NCI-H345 (cell line): ENCODE measurements at places on chromosomes 1 and 21.

DNA sequence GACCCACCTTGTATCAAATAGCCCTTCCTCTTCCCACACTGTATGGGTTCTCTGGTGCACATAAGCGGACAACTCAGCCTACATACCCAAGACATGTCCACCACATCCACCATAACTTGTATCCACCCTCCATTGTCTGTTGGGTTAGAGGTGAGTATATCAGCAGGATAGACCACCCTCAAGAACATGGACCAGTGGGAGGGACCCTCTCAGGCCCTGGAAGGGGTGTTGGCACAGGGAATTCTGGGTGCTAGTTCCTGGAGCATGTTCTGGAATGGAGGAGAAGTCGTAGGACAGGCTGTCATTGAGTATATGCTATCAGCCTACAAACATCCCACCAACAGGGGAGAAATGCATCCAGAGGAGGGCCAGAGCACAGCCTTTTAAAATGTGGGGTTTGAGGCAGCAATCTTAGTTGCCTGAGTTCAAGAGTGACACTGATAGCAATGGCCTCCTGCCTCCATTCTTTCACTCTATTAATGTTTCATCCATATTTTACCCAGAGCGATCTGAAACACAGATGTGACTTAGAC, 7.5 kb downstream of the CD55 start:
- DNase-seq, result no peak

DNA sequence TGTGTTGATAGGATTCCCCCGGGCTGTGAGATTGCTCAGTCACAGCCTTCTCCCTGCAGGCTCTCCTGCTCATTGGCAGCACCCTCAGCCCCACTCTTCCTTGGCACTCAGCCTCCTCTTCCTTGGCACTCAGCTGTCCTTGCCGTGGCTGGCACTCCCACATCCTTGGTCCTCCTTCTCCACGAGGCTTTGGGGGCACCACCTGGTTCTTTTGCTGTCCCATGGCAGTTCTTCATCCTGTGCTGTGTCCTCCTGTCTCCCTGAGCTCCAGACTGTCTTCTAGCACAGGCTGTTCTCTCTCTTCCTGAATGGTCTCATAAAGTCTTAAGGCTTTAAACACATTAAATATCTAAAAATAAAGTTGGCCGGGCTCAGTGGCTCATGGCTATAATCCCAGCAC, 27.0 kb downstream of the PKNOX1 start:
- no peak for DNase-seq

- no peak for DNase-seq
These were observed 21.8 kb downstream of the CAPN9 start for GRCh38 chr1:230768903-230769570.

DNA sequence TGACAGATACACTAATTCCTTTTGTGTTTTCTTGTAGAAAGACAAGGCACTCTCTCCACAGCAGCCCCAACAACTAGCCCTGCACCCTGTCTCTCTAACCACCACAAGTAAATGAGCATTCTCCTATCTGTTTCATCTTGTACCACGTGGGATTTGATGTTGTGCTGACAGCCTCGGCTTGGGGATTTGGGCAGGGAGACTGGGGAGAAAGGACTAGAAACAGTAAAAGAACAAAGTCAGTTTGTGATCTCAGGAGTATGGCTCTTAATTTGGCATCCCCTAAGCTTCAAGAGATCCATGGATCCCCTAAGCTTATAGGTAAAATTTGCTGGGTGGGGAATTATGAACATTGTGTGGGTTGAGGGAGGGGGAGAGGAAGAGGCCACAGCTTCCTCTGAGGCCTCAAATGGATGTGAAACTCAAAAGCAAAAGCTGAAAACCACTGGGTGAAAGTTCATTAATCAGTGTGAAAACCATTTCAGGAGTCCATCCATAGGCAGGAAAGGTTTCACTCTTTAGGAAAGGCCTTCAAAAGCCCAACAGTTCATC, 3.1 kb downstream of the C1orf162 start:
- no peak for DNase-seq

GRCh38 chr21:44420416-44421205, 34.7 kb upstream of the LRRC3 start:
- DNase-seq, result no peak

- DNase-seq, result peak; percentile 52
These were observed 152.7 kb downstream of the CASZ1 start for GRCh38 chr1:10643607-10644306.

DNA sequence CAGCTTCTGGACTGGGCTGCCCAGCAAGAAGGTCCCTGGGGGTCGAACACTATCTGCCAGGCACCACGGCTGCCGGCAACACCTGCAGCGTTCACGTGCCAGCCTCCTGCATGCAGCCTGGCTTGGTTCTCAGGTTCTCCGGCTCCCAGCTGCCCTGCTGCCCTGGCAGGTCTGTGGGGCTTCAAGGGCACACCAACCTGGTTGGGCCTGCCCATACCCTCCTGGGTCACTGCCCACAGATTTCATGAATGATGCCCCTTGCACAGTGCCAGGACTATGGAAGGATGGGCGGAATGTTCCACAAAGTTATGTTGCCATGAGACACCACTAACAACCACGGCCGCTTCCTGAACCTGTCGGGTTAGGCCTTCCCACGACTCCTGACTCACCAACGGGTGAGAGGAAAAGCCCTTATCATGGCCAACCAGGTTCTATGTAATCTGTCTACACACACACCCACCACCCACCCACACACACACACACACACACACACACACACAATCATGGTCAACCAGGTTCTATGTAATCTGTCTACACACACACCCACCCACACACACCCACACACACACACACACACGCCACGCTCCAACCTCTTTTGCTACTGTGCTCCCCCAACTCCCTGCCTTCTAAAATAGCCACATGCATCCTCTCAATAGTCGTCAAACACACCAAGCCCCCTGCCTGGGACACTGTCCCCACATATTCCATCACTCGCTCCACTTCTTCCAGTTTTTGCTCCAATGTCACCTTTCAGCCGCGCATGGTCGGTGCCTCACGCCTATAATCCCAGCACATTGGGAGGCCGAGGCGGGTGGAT, 32.2 kb downstream of the HSPG2 start:
- no peak for DNase-seq

- DNase-seq, result no peak
These were observed 40.8 kb downstream of the NTPCR start for GRCh38 chr1:232991238-232991637.

DNA sequence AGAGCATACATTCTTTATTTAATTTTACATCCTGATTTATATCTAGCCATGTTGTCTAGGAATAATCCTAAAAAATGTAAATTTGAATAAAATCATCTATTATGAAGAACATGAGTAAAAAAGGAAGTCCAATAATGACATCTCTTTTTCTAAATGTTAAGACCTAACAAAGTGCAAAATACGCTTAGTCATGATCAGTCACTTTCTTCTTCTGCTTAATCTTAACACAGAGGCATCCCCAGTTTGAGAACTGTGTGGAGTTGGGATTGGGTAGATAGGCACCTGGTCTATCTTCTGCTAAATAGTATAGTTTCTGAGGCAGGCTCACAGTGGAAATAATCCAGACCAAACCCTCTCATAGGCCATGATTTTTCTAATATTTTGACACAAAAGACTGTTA, 311.7 kb upstream of the LRRC7 start:
- no peak for DNase-seq

- no peak for DNase-seq
These were observed 45.1 kb downstream of the FYB2 start for GRCh38 chr1:56774067-56774609.

DNA sequence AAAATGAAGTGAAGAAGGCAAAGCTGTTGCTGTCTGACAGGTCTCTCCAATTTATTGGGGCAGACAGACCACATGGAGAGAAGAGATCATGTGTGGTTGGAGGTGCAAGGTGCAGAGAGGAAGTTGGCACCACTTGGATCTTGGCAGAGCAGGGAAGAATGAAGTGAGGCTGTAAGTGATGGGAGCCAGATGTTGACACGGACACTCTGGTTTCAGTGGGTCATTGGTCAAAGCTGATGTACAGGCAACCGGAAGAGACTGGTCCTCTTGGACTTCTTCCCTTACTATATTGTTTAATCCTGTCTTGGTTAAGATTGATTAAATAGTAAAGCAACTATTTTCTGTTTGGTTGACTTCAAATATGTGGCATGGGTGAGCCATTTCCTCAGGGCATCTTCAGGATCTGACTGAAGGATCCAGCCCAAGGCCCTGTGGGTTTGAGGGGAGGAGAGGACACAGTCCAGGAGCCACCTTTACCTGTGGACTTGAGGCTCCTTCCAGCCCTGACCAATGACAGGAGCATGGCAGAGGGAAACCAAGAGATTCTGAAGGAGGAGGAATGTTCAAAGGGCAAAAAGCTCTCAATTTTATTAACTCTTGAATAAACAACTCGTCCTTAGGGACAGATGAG, 49.4 kb downstream of the NENF start:
- DNase-seq, result no peak

GRCh38 chr1:172343240-172344160, 77.0 kb upstream of the C1orf105 start:
- DNase-seq, result no peak

DNA sequence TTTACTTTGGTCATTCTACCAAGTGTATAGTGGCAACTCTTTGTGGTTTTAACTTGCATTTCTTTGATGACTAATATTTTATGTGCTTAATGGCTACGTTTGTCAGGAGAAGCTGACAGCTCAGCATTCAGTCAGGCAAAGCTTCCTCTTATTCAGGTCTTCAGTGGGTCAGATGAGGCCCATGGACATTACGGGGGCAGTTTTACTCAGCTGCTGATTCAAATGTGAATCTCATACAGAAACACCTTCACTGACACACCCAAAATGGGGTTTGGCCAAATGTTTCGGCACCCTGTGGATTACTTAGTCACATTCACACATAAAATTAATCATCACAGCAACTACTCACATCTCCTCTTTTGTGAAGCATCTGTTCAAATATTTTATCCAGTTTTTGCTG, 104.9 kb upstream of the PLD5 start:
- DNase-seq, result no peak

DNA sequence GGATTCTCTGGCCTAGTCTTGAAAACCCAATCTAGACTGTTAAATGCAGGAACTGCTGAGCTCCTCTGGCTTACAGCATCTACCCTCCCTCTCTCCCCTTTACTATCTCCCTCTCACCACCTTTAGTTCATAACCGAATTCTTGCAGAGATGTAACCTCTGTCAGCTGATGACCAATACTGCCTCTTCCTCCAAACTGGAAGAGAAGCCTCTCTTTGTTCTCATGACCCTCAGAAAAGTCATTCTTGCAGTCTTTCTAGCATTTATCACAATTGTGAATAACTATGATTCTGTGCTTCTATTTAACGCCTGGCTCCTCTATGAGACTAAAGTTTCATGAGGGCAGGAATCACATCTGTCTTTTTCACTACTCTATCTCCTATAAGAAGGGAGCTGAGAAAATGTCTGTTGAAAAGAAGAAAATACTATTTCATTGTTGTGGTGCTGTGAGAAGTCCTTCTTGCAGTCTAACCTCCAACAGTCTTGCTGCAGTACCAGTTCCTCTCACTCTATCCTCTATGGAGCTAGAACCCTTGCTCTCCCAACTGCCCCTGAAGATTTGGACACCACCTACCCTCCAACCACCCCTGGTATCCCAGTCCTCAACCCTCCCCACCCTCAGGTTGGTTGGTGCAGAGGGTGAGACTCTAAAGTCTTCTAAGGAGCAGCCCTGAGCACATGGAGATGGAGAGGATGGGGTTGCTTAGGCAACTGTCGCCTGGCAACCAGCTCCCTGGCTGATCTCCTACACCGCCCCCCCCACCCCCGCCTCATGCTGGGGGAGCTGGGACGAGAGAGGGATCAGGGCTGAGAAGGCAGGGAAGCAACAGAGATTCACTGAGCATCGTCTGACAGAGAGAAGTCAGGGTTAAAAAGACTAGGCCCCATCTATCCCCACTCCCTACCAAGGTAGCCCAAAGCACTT, 13.9 kb downstream of the MEF2D start:
- no peak for DNase-seq

GRCh38 chr1:157992031-157992832, 1.2 kb upstream of the KIRREL1 start:
- peak; percentile 8 for DNase-seq

DNA sequence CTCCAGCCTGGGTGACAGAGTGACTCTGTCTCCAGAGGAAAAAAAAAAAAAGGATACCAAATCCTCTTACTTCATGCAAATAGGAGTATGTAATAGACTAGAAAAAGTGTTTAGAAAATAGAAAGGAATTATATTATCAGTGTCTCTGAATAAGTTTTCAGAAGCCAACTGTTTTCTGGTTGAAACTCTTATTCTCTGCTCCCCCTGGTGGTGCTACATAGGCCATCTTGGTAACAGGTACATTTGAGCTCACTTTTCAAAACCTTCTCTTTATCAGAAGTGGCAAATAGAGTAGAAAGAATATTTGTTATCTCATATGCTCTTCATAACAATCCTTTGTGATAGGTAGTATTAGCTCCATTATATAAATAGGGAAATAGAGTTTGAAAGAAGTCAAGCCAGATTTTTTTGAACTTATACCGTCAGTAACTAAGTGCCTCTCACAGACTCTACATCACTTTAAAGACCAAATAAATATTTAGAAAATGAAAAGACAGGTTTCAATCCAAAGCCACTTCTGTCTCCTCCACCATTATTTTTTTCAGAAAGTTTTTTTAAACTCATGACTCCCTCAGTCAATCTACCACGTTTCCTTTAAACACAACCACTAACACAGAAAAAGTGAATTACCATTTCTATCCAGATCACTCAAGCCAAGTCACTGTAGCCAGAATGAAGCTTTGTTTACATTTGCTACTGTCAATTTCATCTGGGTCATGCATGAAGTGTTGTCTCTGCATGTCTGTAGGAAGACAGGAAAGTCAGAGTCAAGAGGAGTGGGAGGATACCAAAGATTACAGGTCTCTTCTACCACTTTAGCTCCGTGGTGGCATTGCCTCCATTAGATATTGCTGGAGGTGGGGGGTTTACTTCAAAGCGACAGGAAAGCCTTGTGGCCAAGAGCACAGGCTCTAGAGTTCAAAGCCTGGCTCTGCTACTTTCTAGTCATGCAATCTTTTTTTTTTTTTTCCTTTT, 45.6 kb downstream of the IL23R start:
- DNase-seq, result peak; percentile 77

DNA sequence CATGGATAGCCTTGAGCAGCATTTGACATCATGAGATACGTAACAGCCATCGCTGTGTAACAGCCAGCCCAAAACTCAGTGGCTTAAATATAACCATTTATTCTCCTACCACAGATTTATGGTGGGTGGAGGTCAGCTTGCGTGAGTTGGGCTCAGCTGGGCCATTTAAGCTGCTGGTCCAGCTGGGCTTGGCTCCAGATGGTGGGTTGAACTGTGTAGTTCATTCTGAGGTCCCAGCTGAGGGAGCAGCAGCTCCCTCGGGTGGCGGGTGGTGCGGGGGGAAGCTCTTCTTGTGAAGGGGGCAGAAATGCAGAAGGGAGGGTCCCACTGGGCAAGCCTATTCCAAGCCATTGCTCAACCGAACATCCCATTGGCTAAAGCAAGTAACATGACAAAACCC, 75.9 kb downstream of the IGSF21 start:
- DNase-seq, result no peak

GRCh38 chr1:94193128-94193527, 44.3 kb downstream of the ARHGAP29 start:
- DNase-seq, result no peak

- DNase-seq, result no peak
These were observed 13.3 kb upstream of the ADORA1 start for GRCh38 chr1:203114202-203114601.
